AG10803 (cell line): ENCODE measurements at places on chromosomes 7 and 10.

DNA sequence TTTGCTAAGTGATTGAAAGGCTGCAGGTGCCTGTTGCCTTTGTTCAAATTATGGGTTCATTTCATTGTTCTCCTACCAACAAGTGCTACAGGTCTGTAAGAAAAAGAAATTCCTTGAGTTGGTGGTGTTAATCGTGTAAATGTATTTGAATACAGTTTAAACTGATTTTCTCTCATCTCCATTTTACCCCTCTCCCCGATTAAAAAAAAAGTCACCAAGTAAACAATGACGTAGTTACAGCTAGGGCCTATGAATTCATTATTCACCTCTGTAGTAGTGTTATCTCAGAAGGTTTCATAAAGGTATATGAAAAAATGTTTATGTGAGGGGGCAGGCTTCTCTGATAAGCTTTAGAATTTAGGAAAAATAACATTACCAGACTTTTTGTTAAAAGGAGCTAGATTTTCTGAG is 1.1 kb downstream of the REEP3 start:
- DNase-seq: no peak

GRCh38 chr10:127150136-127150535 is 46.3 kb downstream of the INSYN2A start:
- peak; percentile 45 for DNase-seq

- no peak for DNase-seq
Measured at GRCh38 chr7:119996634-119997033, 276.3 kb upstream of the KCND2 start.

DNA sequence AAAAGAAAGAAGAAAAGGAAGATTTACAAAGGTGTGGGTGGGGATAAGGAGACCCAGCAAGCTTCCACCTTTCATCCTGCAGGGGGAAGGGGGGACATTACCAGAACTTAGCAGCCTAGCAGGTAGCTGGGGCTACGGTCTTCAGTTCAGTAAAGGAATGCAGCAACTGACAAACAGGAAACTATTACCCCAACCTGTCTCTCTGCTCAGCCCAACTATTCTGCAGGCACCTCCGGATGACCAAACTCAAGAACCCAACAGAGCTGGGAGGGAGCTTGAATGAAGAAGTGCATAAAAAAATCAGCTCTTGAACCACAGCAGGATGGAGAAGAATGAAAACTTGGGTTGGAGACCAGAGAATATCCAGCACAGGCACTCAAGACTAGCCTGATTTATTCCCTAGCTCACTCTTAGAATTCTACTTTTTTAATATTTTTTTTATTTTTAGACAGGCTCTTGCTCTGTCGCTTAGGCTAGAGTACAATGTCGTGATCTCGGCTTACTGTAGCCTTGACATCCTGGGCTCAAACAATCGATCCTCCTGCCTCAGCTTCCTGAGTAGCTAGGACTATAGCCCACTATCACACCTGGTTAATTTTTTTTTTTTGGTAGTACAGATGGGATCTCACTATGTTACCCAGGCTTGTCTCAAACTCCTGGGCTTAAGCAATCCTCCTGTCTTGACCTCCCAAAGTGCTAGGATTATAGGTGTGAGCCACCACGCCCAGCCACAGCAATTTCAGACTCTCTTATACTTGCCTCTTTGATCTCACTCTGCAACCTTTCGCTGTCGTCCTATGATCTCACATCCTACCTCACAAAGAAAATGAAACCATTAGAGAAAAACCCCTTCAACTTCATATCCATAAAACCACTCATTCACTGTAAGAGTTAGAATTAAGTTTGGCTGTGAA is 18.5 kb upstream of the C10orf67 start:
- DNase-seq: no peak

DNA sequence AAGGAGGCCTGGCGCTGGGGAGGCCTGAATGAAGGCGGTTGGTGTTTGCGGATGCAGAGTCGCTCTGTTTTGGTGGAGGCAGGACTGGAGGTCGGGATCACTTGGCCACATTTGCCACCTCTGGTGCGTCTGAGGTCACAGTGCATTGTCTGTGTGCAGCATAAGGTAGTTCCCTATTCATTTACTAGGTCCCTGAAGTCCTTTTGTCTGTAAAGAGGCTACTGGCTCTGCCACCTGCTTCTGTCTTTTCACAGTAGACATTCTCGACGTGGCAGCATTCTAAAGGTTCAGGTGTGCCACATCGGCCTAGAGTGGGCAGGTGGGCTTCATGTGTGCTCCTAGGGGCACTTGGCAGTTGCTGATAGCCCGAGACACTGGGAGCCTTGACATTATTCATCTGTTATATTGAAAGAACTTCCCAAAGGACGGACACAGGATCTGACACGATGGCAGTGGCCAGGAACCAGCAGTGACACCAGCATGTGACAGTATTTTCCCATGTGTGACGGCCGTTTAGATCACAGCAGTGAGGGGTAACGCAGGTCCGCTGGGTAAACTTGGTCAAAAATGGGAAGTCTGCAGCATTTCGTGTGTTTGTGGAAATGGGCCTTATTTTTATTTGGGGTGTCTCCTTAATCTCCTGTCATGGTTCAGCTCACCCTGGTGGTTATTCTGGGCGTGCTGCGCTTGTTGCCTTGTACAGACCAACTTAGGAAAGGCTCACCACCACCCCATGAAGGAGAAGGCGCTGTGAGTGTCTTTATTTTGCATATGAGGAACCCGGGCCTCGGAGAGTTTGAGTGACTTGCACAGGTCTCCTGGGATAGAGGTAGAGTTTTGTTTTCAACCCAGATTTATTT is 5.9 kb downstream of the MGMT start:
- DNase-seq: no peak

GRCh38 chr10:71731791-71732190 is 12.2 kb upstream of the C10orf105 start:
- DNase-seq: no peak

- DNase-seq: peak; percentile 54
Measured at GRCh38 chr10:35025916-35026315, 64.2 kb downstream of the CUL2 start.

DNA sequence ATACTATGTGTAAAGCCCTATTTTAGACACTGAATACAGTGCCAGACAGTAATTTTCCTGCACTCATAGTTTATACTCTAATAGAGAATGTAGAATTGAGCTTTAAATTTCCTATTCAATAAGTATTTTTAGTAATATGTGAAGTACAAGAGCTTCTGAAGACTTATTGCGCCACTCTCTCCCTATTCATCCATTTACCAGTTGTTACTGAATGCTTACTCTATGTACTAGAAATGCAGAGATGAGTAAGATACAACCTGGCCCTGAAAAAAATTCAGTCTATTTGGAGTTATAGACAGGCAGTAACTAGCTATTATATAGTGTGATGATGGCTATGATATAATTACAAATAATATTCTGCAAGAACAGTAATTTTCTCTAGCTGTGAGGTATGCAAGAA is 98.8 kb downstream of the ADK start:
- DNase-seq: peak; percentile 40

DNA sequence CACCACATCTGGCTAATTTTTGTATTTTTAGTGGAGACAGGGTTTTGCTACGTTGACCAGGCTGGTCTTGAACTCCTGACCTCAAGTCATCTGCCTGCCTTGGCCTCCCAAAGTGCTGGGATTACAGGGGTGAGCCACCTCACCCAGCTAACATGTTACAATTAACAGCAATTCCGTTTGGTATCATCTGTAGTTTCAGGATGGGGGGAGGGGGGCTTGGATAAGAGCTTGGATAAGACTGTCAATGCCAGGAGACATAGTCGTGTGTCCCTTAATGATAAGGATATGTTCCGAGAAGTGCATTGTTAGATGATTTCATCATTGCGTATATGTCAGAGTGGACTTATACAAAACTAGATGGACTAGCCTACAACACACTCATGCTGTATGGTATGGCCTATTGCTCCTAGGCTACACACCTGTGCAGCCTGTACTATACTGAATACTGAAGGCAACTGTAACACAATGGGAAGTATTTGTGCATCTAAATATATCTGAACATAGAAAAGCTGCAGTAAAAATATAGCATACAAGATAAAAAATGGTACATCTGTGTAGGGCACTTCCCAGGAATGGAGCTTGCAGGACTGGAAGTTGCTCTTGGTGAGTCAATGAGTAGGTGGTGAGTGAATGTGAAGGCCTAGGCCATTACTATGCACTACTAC is 103.9 kb upstream of the TNS3 start:
- peak; percentile 40 for DNase-seq

- DNase-seq: no peak
Measured at GRCh38 chr10:12614177-12614995, 265.0 kb downstream of the CAMK1D start.

DNA sequence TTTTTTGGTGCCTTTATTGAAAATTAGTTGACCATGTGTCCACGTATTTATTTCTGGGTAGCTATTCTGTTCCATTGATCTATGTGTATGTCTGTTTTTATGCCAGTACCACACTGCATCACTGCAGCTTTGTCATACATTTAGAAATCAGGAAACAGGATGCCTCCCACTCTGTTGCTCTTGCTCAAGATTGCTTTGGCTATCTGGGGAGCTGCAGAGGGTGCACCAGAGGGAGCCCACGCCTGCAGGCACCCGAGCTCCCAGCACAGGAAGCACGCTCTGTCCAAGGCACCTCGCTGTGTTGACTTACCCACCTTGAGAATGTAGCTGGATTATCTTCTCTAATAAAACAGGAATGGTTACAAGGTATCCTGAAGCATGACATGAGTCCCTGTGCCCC is 301.7 kb downstream of the TCERG1L start:
- DNase-seq: no peak

DNA sequence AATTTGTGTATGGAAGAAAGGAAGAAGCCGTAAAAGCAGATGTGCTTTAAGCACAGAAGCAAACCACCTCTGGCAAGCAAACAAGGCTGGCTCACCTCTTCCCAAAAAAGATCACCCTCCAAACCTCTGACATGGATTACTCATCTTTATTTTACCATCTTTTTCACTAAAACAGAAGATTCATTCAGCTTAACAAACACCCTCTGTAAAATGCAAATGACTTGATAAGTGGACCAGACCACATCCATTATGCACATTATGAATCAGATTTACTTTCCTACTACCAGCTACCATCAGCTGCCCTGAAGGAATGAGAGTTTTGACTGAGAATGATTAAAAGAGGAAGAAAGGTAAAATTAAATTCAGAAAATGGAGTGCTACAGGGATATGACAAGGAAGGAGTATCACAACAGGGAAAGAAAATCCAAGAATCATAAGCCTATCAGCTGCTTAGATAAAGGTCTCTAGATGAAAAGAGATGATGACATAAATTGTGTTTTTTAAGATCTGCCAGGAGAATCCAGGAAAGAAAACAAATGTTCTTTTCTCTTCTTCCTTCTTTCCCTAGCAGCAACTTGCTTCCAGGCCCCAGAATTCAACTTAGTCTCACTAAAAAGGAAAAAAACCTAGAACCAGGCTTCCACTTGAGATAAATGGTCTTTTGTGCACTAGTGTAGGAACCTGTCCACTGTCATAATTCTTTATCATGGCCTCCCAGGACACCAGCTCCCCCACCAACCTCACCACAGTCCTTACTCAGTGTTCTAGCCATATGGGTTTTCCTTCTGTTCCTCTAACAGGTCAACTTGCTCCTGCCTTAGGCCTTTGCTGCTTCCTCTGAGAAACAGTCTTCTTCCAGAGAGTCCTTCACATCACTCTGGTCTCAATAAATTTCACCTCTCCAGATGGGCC is 47.4 kb downstream of the JAZF1 start:
- no peak for DNase-seq

DNA sequence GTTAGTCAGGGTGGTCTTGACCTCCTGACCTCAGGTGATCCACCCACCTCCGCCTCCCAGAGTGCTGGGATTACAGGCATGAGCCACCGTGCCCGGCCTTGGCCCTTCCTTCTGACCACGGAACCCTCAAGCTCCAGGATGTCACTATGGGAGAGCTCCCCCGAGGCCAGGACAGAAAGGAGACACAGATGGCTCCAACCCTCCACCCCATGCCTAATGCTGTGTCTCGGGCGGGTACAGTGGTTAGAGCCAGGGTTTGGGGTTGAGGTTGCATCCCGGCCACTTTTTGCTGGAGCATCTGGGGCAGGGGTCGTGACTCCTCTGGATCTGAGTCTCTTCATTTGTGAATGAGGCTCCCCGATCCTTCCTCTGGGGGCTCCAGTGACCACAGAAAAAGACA is 8.1 kb downstream of the MYL10 start:
- DNase-seq: no peak
